Liver (tissue), 10 donors: ENCODE measurements at places on chromosomes 1 and 21. TPM values are rescaled to one million over a fixed set of nuclear protein-coding genes. Genes with fewer than 3 reads are reported as not detected.

The ACTA1 gene
- 0.06 TPM for polyA plus RNA-seq

The ESPN gene
- polyA plus RNA-seq, result 70.3 TPM

The HAPLN2 gene
- 0.03 TPM for polyA plus RNA-seq

The CHAF1B gene
- polyA plus RNA-seq, result 0.53 TPM

The HFM1 gene
- 0.42 TPM for polyA plus RNA-seq

The LYSMD1 gene
- 3.5 TPM for polyA plus RNA-seq

The TNNT2 gene
- 0.25 TPM for polyA plus RNA-seq

The TBX19 gene
- 0.42 TPM for polyA plus RNA-seq

The DISC1 gene
- 0.68 TPM for polyA plus RNA-seq

The LYPD8 gene
- not detected for polyA plus RNA-seq

The FUCA1 gene
- 50.2 TPM for polyA plus RNA-seq

The LAMC1 gene
- polyA plus RNA-seq, result 5.3 TPM
